ENCODE measurements at places on chromosomes 7 and 10.
A peak's percentile ranks its signal among the peaks of the same experiment; 100 is the strongest.

GRCh38 chr7:159198016-159198724 lies 53.5 kb upstream of the VIPR2 start:
- DNase-seq, result no peak

DNA sequence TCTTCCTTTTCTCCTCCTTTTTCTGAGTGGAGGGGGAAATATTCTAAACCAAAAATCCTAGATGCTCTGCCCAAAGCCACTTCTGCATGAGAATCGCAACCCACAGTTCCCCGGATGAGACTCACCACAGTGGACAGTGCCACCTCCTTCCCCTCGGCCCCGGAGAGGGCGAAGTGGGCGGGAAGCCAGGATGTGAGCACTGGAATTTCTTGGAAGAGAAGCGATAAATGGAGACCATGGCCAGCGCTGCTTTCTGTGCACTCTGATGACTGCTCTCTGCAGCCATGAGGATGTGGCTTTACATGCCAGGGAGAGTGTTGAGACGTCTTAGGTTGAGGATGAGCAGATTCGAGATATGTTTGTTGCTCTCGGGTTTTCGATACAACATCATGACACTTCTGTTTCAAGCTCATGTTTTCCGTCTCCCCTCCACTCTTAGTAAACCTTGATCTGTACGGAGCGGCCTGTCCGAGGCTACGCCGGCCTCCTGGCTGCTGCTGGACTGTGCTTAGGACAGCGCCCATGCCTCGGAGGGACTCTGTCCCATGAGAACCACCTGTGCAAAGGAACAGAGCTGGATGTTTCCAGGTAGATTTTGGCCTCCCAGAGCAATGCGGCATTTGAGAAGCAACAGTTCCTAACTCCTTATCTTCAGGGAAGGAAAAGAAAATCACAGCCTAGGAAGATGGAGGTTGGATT lies 414.6 kb upstream of the FOXK1 start:
- no peak for DNase-seq

- DNase-seq, result no peak
Observed at GRCh38 chr10:79335470-79336235, 11.6 kb upstream of the PPIF start.

- no peak for DNase-seq
Observed at GRCh38 chr7:127760436-127761031, 108.5 kb downstream of the SND1 start.

DNA sequence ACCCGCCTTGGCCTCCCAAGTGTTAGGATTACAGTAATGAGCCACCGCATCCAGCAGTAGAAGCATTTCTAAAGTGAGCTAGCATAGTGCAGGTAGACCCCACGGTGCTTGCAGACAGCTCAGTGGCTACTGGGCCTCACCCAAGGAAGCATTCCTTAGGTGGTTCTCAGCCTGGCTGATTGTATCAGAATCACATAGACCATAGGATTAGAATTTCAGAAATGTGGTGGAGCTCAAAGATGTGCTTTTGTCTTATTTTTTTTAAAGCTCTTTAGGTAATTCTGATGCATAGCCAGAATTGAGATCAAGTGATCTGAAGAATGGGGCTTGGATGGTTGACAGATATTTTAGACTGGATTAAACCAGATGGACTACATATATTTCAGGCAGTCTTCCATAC lies 10.9 kb downstream of the ANLN start:
- no peak for DNase-seq

GRCh38 chr7:96562966-96563365 lies 146.7 kb downstream of the SEM1 start:
- DNase-seq, result no peak

GRCh38 chr7:128112018-128112780 lies 81.0 kb upstream of the LRRC4 start:
- no peak for DNase-seq

GRCh38 chr10:88411772-88412349 lies 171.3 kb downstream of the RNLS start:
- no peak for DNase-seq

DNA sequence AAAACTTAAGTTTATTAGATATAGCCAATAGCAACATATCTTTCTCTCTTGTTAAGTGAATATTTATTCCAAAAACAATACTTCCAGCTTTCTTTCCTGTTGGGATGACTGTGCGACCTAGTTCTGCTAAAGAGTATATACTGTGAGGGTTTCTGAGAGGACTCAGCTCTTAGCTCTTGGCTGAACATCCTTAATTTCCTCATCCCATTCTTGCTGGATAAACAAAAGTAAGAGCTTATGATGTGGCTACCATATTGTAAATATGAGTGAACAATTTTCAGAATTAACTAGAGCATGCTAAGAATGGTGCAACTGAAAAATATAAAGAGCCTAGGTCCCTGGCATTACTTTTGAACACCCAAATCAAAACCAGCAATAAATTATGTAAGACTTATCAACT lies 279.5 kb upstream of the GNAI1 start:
- DNase-seq, result no peak

GRCh38 chr7:96321658-96322372 lies at the start of gene SLC25A13:
TSS of gene SLC25A13 (minus strand) at chr7:96322098. CDS start at chr7:96321956, 142 bp downstream.
- peak; percentile 87 for DNase-seq

DNA sequence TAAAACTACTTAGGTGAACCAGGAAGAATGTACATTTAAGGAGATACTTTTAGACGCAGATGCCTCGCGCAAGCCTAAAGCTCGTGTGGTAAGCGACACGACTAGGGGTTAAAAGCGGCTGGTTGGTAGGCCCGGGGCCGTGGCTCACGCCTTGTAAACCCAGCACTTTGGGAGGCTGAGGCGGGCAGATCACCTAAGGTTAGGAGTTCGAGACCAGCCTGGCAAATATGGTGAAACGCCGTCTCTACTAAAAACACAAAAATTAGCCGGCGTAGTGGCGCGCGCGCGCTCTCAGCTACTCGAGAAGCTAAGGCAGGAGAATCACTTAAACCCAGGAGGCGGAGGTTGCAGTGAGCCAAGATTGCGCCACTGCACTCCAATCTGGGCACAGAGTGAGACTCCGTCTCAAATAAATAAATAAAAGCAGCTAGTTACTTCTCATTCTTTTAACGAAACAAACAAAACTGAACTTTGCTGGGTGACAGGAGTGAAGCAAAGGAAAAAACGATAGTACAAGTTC lies 879 bp downstream of the NUDT5 start:
- no peak for DNase-seq

GRCh38 chr7:157372300-157373232 lies 35.8 kb downstream of the DNAJB6 start:
- DNase-seq, result no peak

DNA sequence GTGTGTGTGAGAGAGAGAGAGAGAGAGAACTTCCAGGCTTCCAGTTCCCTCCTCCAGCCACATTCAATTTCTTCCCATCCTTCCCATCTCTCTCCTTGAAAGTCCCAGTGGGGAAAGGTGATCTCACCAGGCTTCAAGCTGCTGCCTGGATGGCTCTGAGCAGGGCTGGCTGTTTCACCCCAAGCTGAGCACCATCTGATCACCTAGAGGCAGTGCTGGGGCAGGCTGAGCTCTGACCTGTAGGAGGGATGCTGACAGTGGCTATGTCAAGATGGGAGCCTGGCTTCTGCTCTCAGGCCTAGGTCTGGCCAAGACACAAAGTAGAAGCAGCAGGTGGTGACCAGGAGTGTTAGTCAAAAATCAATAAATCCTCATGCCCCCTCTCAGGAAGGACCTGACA lies 370.8 kb downstream of the PLXNA4 start:
- DNase-seq, result no peak

DNA sequence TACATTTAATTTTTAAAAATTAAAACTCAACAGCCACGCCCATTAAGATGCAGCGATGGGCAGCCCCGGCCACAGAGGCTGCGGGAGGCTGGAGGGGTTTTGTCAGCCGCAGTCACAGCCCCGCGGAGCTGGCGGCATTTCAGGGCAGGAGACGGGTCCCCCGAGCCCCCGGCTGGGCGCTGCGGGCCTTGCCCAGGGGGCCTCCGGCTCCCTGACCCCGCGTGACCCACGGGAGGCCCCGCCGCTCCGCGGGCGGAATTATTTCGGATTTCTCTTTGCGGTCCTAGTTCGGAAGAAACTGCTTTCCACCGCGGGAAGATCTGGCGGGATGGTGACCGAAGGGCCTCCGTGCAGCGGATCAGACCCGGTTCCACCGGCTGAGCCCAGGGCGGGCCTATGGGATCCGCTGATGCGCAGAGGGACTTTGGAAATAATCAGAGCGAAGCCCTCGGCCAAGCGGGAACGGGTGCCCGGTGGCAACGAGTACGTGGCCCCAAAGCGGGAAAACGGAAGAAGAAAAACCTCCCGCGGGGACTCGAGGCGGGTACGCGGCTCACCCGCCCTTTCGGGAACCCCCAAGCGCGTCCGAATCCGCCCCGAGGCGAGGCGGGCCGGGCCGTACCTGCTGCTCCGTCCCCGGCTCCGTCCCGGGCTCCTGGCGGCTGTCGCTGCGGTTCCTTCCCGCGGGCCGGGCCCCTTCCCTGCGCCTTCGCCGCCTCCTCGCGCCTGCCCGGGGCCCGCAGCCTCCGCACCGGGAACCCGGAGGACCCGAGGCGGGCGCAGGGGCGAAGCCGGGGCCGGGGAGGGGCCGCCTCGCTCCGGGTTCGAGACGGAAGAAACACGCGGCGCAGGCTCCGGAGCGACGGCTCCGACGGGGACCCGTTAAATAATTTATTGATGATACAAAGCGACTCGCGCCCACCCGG lies 1.7 kb downstream of the NKX6-2 start:
- DNase-seq, result no peak

DNA sequence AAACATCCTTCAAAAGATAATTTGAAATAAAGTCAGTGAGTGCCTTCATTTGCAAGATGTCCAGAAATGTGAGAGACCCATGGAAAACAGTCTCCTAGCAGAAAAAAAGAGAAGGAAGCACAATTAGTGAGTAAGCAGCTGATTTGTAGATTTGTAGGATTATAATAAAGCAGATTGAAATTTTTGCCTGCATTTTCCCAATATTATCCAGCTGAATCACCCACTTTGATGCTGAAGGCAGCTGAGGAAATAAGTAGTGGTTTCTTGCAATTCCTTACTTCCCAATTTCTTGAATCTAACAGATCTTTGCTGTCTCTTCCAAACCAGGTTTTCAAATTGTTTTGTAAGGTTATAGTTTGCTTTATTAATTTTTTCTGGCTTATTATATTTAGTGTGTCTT lies 181.4 kb downstream of the GNAT3 start:
- DNase-seq, result no peak

DNA sequence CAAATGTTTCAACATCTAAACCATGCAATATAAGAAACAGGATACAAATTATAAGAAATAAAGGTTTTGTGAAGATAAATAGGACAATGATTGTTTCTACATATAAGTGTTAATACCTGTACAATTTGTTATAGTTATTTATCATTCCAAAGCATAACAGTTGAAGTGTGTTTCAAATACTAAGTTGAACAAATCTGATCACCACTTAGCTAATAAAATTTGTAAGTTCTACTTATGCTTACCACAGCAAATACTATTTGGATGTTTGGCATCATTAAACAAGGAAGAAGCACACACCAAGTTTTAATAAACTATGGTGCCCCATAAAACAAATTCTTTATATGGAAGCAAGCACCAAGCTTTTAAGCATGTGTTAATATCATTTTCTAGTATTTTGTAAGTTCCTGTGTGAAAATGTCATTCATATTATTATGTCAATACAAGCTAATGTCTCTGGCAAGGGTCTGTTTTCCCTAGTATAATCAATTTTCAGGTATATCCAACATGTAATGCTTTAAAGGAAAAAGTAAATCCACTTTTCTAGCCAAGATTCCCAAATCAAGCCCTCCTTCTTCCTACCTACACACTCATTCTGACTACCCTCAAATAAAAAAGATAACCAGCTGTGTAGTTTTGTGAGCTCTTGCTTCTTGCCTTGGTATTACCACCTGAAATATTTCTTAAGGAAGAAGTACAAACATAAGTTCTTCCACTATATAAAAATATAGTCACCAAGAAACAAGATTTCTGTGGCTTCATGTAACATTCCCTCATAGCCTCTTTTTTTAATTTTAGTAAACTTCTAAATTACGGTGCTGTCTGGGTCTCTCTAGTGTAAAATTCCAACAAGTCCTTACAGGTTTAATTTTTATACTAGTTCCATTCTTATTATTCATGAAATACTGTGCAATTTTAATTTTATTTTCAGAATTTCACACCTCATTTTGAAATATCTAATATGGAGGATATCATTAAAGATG lies 9.2 kb downstream of the SKAP2 start:
- no peak for DNase-seq

GRCh38 chr7:18289788-18290187 lies 205.8 kb upstream of the HDAC9 start:
- no peak for DNase-seq

DNA sequence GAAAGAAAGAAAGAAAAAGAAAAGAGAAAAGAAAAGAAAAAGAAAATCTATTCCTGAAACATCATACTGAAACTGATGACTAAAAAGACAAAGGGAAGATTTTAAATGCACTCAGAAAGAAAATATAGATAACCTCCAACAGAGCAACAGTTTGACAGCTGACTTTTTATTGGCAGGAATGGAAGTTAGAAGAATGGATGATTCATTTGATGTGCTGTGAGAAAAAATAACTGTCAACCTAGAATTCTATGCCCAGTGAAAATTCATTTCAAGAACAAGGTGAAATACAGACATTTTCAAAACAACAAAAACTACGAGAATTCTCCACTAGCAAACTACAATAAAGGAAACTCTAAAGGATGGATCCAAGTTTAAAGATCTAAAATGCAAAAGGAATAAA lies 50.5 kb upstream of the HSPA12A start:
- DNase-seq, result no peak

DNA sequence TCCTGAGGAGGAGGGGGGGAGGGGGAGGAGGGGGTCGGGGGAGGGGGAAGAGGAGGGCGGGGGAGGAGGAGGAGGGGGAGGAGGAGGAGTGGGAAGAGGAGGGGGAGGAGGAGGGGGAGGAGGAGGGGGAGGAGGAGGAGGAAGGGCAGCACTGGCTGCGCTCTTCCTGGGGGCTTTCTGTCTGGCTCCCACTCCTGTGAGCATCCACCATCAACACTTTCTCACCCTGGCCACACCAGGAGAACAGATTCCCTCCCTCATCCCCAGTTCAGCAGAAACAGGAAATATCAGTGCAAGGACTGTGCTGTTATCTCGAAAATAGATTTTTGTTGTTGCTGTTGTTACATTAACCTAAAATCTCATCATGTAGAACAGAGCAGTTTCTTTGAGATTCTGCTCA lies 530.5 kb downstream of the ACTR3B start:
- no peak for DNase-seq

DNA sequence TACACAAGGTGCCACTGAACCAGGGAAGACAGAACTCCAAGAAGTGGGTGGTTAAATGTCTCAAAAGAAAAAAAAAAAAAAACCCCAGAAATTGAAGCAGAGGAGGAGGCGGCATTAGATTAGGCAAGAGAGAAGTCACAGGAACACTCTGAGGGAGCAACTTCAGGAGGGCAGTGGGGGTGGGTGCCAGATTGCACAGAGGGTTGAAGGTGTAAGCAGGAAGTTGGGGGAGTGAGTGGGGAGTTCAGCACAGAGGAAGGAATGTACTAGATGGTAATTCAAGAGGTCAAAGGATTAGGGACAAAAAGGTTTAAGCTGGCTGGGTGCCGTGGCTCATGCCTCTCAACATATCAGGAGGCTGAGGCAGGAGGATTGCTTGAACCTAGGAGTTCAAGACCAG lies 110.0 kb upstream of the PDLIM1 start:
- no peak for DNase-seq

GRCh38 chr10:113491967-113492565 lies 60.8 kb upstream of the HABP2 start:
- DNase-seq, result no peak

- no peak for DNase-seq
Observed at GRCh38 chr7:138630059-138630610, 71.0 kb downstream of the SVOPL start.

All from HuH-7.5 (cell line).